ENCODE measurements at places on chromosomes 6 and 20.

GRCh38 chr20:58452667-58453255, 62.4 kb downstream of the APCDD1L start:
- DNase-seq, result no peak

DNA sequence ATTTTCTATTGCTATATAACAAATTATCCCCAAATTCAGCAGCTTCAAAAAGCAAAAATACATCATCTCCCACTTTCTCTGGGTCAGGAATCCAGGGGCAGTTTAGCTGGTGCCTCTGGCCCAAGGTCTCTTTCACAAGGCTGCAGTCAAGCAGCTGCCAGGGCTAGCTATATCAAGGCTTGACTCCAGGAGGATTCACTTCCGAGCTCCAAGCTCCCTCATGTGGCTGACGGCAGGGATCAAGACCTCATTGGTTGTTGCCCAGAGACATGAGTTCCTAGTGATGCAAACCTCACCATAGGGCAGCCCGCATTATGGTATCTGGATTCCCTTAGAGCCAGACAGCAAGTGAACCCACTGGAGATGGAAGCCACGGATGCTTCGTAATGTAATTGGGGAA, 1.3 kb upstream of the VNN1 start:
- DNase-seq, result no peak

DNA sequence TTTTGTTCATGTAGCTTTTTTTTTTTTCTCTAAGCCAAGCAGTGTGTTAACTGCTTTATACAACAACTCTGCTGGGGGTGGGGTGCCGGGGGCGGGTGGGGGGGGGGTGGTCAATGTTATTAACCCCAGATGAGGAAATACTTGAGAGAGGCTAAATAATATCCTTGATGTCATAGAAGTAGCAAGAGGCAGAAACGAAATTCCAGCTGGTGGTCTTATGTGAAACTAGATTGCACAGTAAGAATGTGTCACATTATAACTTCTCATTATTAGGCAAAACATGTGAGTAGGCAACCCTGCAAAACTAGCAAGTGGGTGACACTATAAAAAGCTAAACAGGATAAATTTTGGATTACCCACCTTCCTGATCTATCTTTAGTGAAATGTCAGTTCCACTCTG, 12.8 kb downstream of the MYLK4 start:
- DNase-seq, result no peak

- DNase-seq, result no peak
These were observed 285.6 kb upstream of the ID4 start for GRCh38 chr6:19551611-19552010.

- DNase-seq, result no peak
These were observed 619.0 kb downstream of the TFAP2A start for GRCh38 chr6:9795880-9796279.

GRCh38 chr20:8670893-8671215, 398.0 kb upstream of the PLCB4 start:
- DNase-seq, result no peak

- DNase-seq, result no peak
These were observed 74.4 kb downstream of the OPRM1 start for GRCh38 chr6:154113392-154113791.

DNA sequence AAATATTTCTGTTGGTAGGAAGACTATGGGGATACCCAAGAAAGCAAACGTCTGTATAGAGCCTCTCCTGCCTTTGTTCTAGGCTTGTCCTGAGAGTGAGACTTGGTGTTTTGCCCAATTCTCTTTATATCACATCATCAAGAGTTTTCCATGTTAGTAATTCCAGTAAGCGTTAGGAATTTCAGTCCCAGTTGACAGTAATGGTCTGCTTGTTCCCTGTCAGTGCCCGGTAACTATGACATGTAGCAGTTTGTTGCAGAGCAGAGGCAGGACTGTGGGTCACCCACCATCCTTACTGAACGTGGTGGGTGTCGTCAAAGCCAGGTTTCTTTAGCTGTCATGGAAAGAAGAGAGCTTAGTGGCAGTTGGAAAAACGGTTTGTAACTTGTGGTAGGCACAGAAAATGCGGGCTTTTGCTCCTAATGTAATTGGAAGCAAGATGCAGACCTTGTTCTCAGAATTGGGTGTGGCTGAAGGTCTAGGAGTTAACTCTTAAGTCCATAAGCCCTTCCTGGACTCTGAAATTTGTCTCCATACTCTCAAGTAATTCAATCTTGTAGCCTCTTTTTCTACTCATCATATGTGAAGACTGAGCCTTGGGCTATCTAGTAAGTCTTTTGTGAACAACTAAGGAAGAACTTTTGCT, 188.8 kb downstream of the TMEM242 start:
- no peak for DNase-seq

GRCh38 chr6:84027340-84028181, 6.0 kb upstream of the MRAP2 start:
- no peak for DNase-seq

DNA sequence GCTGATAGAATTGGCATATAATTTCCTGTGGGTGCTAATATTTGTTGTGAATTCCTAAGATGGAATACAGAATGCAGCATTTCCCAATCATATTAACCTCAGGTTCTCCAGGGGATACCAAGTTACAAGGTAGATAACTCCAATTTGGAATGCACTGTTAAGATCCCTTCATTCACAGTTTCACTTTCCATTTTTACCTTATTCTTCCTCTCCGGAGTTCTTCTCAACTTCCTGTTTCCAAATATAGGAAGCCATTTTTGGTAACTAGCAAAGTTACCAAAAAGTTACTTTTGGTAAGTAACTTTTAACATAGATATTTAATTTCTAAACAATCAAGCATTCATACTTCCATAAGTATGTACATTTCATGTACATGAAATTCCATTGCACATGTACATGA, 63.5 kb upstream of the PHACTR2 start:
- no peak for DNase-seq
